Uterus (tissue), 4 donors: ENCODE measurements at places on chromosomes 12 and 14. TPM values are rescaled to one million over a fixed set of nuclear protein-coding genes. Genes with fewer than 3 reads are reported as not detected.

DNA sequence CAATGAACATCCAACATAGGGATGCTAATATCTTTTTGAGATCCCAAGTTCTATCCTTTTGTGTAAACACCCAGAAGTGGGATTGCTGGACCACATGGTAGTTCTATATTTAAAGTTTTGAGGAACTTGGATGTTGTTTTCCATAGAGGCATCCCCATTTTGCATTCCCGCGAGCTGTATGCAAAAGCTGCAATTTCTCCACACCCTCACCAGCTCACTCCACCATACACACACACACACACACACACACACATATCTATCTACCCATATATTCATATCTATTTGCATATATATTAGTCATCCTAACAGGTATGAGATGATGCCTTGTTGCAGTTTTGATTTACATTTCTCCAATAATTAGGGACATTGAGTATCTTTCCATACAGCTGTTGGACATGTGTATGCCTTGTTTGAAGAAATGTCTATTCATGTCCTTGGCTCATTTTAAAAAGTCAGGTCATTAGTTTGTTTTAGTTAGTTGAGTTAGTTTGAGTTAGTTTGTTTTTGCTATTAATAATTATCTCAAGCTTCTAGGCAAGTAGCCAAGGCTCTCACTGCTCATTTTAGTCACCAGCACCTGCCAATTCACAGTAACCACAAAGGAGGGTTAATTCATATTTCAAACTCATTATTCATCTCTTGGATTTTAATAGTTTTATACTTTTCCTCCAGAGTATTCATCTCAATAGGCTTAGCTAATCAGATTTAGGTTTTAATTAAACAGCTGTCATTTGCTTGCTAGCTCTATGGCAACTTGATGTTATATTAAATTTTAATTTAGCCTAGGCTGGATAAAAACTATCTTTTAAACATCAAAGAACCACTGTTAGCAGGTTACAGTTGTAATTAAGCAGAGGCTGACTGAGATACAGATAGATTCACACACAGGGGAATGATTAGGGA, 1435.9 kb upstream of the TMEM132C start:
- no peak for DNase-seq

Gene PZP
- 0.79 TPM for total RNA-seq

DNA sequence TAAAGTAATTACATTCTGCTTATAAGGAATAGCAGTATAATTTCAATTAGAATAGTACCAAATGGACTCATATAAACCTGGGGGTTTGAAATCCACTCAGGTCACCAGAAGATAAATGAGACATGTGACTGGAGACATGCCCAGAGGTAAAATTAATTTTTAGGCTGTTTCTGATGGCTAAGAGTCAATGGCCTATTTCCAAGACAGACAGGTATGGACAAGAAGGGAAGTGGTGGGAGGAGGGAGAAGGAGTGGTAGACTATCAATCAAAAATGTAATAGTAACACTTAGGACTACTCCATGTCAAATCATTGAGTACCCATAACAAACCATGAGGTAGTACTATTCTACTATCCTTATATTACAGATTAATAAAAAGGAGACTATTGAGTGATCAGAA, 544.0 kb downstream of the GALC start:
- DNase-seq: no peak

Gene ZNF891
- total RNA-seq: 8.5 TPM

DNA sequence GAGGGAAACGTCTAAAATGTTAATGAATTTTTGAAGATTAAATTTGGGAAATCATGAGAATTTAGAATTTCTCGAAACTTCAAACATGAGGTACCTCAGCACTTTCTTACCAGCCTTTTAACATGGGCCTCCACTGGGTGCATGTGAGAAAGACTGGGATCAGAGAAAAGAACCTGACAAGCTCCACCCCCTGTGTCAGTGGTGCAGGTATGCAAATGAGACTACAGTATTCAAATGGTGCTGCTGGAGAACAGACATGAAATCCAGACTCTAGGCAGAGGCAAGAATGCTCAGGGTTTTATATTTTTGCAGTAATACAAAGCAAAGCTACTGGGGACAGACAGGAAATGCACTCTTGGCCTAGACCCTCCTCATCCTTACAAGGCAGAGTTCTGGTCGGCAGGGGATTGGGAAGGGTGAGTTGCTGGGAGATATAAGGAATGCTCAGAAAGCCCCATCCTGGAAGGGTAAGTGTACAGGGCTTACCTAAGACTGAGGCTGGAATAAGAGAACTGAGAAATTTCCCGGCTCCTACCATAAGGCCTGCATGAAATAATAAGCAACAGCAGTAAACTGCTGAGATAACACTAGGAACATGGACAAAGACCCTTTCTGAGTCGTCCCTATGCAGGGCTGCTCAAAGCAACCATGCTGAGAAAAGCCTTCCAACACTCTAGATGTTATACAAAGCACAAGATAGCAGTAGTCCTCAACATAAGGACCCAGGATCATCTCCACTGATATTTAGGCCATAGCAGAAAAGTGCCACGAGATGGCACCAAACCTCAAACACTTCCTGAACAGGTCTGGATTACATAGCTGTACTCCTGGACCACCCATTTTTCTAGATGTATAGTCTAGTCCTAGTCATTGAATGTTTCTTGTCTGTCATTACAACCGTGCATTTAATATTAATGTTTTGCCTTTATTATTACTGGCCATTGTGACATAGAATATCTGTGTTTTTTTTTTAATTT, 260.8 kb downstream of the RASSF9 start:
- DNase-seq: peak; percentile 27

DNA sequence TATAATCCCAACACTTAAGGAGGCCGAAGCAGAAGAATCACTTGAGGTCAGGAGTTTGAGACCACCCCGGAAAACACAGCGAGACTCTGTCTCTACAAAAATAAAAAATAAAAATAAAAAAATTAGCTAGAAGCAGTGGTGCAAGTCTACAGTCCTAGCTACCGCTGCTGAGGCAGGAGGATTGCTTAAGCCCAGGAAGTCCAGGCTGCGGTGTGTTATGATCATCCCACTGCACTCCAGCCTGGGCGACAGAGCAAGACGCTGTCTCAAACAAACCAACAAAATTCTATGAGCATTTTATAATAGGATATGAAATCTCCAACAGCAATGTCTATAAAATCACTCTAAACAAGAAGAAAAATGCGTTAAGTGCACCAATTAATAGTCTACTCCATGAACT, 75.3 kb downstream of the PPP1R12A start:
- DNase-seq: no peak

- no peak for DNase-seq
Observed at GRCh38 chr14:44347316-44347715, 159.8 kb downstream of the FSCB start.

DNA sequence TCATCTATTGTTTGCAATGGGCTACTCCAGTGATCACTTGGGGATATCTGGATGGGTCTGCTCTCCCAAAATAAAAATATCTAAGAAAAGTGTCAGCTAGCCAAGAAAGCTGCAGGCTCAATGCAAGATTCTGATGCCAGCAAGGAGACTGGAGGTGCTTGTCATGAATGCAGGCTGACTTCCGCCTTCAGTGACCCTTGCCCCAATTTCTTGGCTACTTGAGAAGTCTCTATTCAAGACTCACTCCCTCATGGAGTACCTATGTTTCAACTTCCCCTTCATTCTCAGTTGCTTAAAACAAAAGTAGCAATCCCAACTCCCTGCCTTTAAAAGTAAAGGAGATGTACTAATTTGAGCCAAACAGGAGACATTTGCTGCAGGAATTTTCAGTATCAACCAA, 123.9 kb downstream of the GPR65 start:
- DNase-seq: no peak

GRCh38 chr14:74219277-74220205, 19.7 kb upstream of the VSX2 start:
- no peak for DNase-seq

DNA sequence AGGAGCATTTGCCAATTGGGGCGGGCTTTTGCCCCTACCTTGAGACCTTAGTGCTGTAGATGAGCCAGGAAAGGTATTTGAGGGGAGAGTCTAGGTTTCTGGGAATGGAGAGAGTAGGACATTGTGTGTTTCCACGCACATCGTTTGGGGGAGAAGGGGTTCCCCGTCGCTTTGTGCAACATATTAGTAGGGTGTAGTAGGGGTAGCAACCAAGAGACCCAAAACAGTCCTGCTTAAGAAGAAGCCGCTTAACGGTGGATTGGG, 694 bp upstream of the PTGES3 start:
- no peak for DNase-seq
